Esophagus squamous epithelium (tissue), 5 donors: ENCODE measurements at places on chromosomes 1 and 21.

DNA sequence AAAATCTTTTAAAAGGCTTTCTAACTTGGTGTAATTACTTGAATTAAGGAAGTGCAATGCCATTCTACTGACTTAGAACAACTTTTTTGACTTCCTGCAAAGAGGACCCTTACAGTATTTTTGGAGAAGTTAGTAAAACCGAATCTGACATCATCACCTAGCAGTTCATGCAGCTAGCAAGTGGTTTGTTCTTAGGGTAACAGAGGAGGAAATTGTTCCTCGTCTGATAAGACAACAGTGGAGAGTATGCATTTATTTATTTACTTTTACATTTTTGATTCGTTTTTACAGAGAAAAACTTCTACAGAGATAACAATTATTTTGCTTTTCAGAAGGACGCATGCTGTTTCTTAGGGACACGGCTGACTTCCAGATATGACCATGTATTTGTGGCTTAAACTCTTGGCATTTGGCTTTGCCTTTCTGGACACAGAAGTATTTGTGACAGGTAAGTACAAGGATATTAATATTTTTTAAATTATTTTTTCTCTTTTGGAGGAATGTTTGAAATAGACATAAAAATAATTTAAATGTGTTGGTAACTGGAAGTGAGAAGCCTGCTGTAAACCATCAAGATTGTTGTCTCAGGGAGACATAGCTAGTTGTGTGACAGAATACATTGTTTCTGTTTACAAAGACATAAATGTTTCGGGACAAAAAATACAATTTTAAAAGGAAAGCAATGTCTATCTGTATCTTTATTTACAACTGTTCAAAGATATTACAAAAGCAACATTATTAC is at the start of gene PTPRC:
Gene PTPRC (plus strand): TSS at position 147 of the 742 bp plus-strand sequence. CDS start 229 bp downstream, at position 376.
- no peak for DNase-seq

DNA sequence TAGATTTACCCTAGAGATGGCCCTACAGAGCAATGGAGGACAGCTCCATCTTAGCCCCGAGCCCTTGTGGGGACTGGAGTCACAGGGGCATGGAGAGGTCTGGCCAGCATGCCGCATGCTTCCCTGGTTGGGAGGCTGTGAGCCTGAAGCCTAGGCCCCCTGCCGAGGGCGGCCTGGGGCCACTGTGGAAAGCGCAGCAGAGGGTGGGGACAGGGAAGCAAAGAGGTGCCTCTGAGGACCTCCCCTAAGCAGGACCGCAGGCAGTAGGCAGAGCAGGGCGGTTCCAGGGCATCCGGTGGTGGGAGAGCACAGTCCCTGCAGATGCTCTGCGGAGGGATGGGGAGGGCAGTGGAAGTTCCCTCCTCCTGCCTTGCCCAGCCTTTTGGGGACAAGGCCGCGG is 26.5 kb upstream of the PEF1 start:
- no peak for DNase-seq

GRCh38 chr1:66335125-66335524 is 198.8 kb upstream of the SGIP1 start:
- DNase-seq: no peak

DNA sequence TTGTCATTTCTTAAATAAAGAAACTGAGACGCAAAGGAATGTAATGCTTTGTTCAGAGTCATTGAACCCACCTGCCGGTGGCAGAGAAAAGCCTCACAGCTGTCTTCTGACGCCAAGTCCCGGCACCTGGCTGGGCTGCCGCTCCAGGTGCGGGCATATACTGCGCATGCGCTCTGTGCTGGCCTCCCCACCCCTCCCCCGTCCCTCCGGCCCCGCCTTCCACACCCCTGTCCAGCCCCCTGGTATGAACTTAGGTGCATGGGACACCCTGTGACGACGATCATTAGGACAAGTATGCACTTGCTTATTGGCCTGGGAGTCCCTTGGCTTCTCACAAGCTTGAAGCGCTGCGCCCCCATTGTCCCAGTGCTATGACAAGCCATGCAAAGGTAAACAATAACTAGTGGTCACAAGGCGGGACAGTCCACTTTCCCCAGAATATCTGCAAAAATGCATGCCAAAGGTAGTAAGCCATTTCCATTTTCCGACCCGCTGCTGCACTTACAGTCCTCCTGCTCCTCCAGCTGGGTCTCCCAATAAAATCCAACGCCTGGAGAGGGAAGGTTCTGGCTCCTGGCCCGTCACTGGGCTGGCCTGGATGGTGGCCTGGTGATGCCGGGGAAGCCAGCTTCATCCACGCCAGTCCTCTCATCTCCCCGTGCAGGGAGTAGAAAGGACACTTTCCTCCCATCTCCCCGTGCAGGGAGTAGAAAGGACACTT is 100.4 kb downstream of the PSMG1 start:
- DNase-seq: no peak

DNA sequence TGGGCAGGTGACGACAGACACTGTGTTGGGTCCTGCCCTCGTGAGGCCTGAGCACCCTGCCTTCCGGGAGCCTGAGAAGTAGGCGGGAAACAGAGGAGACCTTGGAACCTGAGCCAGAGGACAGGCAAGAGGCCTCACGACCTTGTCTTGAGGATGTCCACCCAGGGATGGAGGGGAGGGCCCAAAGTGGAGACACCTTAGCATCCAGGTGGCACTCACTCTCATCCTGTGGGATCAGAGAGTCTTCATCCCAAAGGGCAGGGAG is 347.2 kb downstream of the NPHP4 start:
- no peak for DNase-seq

- DNase-seq: no peak
Observed at GRCh38 chr1:225427235-225428067, at the start of gene LBR. TSS of gene LBR (minus strand) at chr1:225428038. CDS start at chr1:225424075, 3,963 bp downstream.

GRCh38 chr1:39183503-39184353 is 20.8 kb upstream of the MACF1 start:
- peak; percentile 22 for DNase-seq

GRCh38 chr1:216614011-216614934 is 109.0 kb downstream of the ESRRG start:
- no peak for DNase-seq

- no peak for DNase-seq
Observed at GRCh38 chr1:230143534-230143933, 76.5 kb downstream of the GALNT2 start.

GRCh38 chr1:180230791-180231505 is 884 bp downstream of the LHX4 start:
- DNase-seq: no peak

GRCh38 chr1:108692724-108693655 is 880 bp downstream of the PRPF38B start:
- no peak for DNase-seq

DNA sequence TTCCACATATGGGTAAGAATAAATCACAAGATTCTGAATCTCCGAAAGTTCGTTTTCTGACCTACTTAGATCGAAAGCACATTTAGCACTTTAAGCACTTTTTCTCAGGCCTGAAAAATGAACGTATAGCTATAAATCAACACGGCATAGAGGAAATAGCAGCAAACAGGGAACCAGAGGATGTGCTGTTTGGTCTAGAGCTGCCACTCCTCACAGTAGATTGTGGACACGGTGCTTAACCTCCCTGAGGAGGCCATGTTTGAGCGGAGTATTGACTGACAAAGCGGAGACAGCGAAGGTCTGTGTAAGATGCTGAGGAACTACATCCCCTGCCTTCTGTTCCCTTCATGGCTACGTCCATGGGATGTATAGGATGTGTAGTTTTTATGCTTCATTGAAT is 452.8 kb upstream of the NCAM2 start:
- DNase-seq: no peak

- DNase-seq: no peak
Observed at GRCh38 chr1:76186554-76187170, 112.1 kb downstream of the ST6GALNAC3 start.

DNA sequence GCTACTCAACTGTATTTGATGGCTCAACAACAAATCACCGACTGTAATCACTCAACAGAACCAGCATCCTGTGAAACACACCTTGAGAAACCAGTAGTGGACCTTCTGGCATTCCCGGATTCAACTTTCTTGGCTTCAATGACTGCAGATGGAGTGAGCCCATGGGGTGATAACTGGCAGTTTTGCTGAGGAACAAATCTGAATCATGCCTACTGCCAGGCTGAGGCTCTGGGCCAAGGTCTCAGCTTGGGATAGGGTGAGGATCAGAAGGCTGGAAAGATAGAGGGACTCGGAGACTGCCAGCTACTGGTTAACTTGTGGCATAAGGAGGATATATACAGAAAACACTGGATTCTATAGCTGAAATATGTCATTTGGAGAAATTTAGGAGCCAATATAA is 63.5 kb upstream of the DIRAS3 start:
- DNase-seq: no peak

DNA sequence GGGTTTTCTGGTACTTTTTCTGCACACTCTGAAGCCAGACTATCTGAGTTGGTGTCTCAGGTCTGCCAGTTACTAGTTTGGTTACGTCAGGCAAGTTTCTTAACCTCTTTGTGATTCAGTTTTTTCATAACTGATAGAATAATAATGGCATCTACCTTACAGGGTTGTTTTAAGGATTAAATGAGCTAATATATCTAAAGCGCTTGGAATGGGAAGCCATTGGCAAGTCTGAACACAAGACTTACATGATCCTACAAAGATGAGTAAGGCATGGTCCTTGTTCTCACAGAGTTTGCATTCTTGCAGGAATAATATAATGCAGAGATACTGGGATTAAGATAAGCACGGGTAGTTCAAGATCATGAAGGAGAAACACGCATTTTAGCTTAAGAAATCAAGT is 9.2 kb upstream of the DENND2D start:
- DNase-seq: no peak

DNA sequence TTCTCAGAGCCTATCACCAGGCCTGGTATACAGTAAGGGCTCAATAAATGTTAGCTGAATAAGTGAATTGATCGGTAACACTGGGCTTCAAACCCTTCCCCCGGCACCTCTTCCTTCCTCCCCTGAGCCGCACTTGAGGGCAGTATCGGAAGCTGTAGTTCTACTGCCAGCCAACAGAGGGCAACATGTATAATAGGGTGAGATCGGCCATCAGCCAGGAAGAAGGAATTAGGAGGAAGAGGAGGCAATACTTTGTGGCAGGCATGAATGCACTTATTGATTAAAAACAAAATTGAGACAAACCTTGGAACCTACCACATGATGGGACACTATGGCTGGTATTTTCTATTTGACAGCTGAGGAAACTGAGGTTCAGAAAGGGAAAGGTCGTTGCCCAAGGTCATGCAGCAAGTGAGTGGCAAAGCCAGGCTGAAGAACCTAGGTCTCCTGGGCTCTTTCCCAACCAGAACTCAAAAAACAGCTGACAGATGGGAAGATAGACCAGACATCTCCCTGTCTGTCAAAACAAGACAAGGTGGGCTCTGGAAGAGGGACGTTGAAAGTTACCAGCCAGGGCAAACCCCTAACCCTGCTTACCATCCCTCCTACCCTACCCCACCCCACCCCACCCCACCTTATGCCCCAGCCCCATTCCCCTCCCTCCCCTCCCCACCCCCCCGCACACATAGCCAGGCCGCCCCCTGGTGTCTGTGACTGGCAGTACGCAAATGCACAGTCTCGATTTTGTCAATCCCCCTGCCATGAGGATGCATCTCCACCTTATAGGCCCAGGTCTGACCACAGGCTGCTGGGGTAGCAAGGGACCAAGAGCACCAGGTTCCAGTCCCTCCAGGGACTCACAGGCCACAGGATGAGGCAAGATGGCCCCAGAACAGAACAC is 107.3 kb upstream of the RUNX3 start:
- no peak for DNase-seq

- no peak for DNase-seq
Observed at GRCh38 chr21:36175771-36176565, 19.3 kb downstream of the DOP1B start.

DNA sequence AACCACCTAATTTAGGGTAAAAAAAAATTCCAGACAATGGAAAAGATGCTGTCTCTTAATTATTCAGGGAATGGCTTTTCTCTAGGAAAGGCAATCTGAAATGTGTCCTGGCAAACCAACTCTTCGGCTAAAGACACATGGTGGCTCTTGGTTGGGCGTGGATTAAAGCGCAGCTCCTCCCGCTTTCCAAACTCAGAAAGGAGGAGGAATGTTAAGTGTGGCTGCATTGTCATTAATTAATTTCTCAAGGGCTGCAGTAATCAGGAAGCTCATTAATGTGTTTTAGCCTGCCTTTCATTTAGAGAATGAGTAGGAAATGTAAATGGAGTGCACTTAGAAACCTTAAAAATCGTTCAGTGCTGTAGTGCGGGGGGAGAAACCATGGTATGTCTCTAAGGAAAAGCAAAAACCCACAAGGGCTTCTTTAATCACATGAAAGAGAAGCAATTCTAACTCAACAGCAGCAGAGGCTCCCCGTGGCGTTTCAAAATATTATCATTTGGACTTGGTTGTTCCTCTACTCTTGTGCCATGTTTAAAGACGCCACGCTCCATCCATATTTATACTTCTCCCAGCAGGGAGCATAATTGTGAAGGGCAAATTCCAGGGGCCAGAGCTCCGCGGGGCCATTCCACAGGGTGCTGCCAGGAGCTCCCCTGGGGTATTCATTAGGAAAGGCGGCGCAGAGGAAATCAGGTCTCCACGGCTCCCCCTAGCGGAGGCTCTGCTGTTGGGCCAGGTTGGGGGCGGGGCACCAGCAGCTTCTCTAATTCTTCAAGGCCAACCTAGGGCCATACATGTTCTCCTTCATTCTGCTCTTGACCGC is 91.9 kb upstream of the SSX2IP start:
- DNase-seq: no peak

- DNase-seq: no peak
Observed at GRCh38 chr1:3610527-3611169, 660 bp downstream of the MEGF6 start.

DNA sequence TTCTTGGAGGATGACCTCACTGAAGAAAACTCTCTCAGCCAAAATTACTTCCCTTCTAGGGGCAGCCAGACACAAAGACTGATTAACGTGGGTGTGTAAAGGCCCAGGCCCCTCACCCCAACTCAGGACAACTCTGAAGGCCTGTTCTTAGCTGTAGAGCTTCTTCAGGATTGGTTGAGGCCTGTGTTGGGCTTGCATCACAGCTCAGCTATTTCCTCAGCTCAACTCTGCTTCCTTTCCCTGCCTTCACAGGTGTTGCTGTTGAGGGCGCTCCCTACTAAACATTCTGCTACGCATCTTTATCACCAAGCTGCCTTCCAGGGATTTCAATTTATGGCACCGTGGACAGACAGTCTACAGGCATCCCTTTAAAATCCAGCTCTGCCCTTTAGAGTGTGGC is 36.8 kb downstream of the MAB21L3 start:
- DNase-seq: no peak

GRCh38 chr1:226064816-226065248 is 2.3 kb downstream of the H3-3A start:
- DNase-seq: no peak

DNA sequence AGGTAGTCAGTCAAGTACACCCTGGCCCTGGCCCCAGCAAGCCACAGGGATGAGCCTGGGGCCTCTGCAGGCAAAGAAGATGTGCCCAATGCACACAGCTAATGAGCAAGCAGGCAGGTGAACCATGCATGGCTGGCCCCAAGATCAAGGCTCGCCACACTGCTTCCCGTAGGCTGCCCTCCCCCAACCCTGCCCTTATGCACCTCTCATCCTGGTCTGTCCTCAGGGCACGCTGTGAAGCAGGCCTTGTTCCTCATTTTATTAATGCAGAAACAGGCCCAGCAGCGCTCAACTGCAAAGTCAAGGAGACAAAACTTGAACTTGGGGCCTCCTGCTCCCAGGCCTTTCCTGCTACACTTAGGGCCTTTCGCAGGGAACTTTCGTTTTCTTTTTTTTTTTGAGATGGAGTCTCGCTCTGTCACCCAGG is 35.6 kb upstream of the ID3 start:
- DNase-seq: no peak

- no peak for DNase-seq
Observed at GRCh38 chr21:45019887-45020537, 54.4 kb upstream of the ADARB1 start.

GRCh38 chr1:46166521-46167462 is 8.1 kb upstream of the TSPAN1 start:
- no peak for DNase-seq
